NCI-H526 treated with DMSO at 0.1 percent for 48 hours (cell line): ENCODE measurements at places on chromosomes 16 and 17.

DNA sequence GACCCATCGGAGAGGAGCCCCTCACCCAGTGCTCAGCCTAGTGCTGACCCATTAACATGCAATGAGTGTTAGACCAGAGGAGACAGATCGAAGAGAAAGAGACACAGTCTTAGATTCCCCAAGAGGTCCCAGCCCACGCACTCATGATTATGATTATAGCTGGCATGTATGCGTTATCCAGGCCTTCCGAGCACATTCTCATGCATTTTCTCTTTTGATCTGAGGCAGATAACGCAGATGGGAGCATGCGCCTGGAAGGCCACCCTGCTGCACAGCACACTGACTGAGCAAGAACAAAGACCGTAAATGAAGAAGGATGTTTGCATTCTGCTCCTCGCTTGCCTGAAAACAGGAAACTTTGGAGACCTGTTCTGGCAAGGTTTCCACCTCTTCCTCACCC lies 232.7 kb downstream of the SOX9 start:
- DNase-seq: peak; percentile 90

- DNase-seq: no peak
Measured at GRCh38 chr17:18124345-18125126, 16.0 kb downstream of the MYO15A start.

DNA sequence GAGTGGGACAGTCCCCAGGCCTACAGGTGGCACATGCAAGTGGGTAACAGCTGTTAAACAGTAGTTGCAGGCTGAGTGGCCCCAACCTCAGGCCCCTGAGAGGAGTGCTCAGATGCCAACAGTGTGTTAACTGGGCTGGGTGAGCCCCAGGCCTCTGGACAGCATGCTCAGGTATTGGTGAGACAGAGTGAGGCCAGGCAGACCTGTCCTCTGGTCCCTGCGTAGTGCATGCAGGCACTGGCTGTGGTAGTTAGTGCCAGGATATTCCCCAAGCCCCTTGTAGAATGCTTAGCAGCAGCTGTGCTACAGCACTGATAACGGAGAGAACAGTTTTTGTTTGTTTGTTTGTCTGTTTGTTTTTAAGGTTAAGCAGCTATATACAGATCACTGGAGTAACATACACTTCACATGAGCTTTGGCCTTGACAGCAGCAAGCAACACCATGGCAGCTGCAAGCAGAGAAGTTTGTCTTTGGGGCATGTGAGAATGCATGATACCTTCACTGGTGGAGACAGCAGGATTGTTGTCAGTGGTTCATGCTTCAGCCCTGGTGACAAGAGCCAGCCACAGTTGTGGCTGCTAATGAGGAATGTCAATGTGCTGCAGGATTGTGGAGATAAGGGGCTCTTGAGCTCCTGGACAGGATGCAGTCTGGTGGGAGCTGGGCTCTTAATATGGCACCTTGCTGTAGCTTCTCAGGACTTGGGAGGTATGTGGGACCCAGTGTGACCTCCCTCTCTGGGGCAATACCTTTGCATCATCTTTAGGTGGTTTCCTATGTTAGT lies 614.4 kb downstream of the CDH11 start:
- no peak for DNase-seq

GRCh38 chr16:89706518-89707260 lies 5.2 kb upstream of the SPATA2L start:
- no peak for DNase-seq

GRCh38 chr17:44847586-44847985 lies at the start of gene HIGD1B:
TSS of gene HIGD1B (plus strand) at chr17:44847883. CDS start at chr17:44848153, 270 bp downstream.
- no peak for DNase-seq

- DNase-seq: no peak
Measured at GRCh38 chr17:7388856-7389255, 5.5 kb downstream of the PLSCR3 start.

GRCh38 chr16:88017587-88018101 lies 66.4 kb downstream of the BANP start:
- no peak for DNase-seq

GRCh38 chr16:8996891-8997290 lies 33.2 kb upstream of the USP7 start:
- no peak for DNase-seq

- no peak for DNase-seq
Measured at GRCh38 chr17:29100296-29100695, 57.4 kb downstream of the PIPOX start.

- no peak for DNase-seq
Measured at GRCh38 chr16:89363621-89364393, 126.6 kb downstream of the ANKRD11 start.
